ENCODE measurements at places on chromosomes 3 and 15.

- no peak for DNase-seq
These were observed 47.1 kb downstream of the SCAP start for GRCh38 chr3:47428662-47429061.

DNA sequence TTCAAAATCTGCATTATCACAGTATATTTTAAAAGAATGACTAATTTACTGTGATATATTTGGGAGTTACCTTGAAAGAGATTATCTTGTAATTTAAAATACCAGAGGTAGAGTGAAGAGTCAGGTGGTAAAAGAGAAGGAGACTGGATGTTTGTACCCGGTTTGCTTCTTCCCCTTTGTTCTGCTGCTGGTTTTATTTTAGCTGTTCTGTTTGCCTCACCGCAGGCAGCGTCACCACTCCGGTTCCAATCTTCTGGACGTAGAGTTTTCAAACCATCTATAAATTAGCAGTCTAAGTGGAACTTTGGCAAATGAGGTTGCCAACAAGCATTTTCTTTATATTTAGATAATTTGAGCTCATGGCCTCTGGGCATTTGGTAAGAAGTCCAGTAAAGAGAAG is 38.2 kb downstream of the PPARG start:
- DNase-seq = no peak

DNA sequence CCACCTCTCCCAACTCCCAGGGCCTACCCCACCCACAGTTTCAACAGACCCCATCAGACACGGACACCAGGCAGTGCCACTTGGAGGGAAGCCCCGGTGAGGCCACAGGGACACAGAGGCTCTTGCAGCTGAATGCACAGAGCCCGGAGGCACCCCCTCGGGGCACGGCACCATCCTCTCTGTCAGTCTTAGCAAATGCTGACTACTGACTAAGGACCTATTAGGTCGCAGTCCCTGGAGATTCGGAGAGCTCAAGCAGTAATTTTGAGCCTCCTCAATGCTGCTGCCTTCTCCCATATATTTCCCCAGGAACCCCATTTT is 79.9 kb downstream of the VGLL4 start:
- no peak for DNase-seq

DNA sequence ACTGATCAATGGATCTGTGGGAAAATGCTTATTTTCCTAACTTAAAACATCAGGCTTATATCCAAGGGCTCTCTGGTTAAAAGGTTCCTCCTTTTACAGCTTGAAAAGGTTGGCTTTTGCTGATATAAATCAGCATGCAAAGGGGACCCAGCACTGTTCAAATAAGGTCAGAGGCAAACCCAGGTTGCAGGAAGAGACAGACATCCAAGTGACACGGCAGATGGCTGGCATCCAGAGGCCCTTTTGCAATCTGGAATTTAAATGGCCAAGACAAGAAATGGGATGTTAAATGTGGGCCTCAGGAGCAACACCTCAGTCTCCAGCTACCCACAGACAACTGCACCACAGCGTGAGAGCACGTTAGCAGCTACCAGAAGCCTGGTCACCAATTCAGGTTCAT is 6.3 kb downstream of the SH3BP5 start:
- no peak for DNase-seq

- no peak for DNase-seq
These were observed 485.5 kb downstream of the TUSC7 start for GRCh38 chr3:117195034-117195433.

DNA sequence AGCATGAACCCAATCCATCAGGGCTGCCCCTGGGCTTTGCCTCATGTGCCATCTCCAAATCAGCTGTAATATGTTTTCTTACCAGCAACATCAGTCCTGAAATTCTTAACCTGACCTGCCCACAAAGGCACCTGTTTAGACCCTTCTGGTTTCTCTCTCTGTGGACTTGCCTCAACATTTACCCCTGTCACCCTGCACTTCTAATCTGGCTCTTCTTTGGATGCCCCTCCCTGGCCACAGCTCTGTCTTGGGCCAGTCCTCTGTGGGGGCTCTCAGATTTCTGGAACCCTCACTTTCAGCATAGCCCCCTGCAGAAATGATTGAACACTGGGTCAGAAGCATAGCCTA is 168.7 kb upstream of the STAC start:
- DNase-seq = no peak

DNA sequence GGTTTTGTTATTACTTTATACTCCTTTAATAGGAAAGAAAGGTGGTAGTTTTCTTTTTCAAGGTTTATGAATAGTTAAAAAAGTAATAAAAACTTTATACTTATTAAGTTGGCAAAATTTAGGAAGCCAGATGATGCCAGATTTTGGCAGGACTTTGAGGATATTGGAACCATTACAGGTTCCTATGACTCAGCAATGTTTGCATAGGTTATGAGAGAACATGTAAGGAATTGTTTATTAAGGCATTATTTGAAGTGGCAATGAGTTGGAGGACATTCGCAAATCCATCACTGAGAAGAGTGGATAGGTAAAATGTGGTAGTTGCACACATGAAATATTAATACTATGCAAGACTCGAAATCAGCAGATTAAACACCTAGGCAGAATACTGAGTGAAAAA is 29.9 kb downstream of the CDAN1 start:
- DNase-seq = no peak

DNA sequence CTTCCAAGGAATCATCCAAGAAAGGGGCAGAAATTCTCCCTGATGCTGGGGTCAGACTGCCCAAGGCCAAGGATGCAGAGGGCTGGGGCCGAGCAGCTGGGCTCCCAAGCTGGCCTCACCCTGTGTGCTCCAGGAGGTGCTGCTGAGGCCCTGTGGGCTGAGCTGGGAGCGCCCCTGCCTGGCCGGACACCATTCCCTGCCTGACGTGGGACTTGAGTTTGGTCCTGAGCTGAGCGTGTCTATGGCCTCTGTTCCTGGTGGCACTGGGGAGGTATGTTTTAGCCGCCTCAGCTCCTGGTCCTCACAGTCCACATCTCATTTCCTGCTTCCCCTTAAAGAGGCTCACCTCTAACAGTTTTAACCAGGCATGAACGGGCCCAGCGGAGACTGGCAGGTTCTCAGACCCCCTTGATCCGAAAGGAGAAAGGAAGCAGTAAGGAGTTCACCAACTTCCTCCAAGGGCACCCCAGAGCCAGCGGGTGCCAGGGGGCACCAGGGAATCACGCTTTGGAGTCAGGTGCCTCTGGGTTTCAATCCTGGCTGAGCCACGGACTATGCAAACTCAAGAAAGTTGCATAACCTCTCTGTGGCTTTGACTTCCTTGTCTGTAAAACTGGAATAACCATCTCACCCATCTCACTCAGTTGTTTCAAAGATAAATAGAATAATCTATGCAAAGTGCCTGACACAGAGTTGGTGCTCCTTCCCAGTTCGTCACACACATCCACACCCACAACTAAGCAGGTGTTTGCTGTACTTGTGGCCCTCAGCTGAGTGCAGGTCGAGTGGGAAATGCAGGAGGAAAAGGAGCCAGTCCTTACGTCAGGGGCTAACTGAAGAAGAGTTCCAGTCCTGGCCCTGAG is 48.6 kb downstream of the SLC12A8 start:
- no peak for DNase-seq

DNA sequence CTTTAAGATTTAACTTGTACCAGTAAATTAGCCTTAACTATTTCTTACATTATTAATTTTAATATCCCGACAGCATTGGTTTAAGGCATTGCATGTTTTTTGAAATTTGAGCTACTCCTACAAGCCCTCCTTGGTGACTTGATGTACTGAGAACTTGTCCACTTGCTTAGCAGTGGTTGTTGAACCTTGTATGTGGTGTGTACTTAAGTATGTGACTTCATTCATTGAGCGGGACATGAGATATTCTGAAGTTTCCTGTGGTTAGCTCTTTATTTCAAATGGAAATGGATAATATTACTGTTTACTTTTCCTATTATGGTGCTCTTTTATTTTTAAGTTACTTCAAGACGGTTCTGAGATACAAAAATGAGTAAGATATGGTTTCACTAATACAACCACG is 3.6 kb upstream of the COL6A5 start:
- no peak for DNase-seq

DNA sequence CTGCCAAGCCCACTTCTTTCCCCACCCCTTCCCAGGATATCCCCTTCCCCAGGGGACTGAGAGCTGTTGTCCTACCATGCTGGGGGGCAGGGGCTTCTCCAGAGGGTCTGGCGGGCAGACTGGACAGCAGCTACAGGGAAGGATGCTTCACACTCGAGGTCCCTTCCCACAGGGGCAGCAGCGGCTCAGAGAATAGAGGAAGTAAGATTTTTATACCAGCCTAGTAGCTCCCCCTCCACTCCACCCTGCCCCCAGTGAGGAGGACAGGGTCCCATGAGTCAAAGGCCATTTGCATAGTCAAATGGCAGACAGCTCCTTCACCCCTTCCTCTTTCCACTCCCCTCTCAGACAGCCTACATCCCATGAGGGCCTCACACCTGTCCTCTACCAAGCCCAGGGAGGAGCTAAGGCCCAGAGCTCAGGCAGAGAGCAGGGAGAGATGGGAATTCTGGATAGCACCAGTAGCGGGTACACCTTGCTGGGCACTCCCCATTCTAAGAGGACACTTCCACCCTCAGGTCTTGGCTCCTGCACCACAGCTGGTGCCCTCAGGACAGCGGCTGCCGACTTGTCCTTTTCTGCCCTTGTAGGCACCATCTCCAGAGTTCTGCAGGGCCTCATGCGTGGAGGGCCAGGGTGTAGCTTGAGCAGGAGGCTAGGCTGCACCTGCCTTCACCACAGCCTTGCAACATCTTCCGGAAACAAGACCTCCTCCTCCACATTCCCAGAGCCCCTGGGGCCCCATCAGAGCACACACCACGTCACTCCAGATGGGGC is at the start of gene TLR9:
Gene TLR9 (minus strand): TSS at position 194 of the 777 bp plus-strand sequence. CDS start 116 bp downstream, at position 78.
- DNase-seq = no peak

DNA sequence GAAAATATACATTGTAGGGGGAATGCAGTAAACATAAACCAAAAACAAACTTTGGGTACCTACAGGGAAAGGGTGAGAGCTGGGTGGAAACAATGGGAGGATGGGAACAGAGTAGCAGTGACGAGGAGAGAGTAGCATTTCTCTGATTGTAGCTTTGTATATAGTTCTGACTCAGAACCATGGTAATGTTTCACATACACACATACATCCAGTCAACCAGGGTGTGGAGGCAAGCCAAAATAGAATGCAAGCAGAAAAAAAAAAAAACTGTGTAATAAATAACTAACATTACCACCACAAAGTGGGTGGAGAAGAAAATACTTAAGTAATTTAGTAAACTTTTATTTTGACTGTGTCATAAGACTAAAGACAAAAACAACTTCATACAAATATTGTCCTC is 27.2 kb downstream of the BCL2A1 start:
- DNase-seq = no peak

- no peak for DNase-seq
These were observed 3.1 kb upstream of the ABHD6 start for GRCh38 chr3:58234516-58234931.

GRCh38 chr3:38609386-38610111 is 39.9 kb downstream of the SCN5A start:
- DNase-seq = no peak

DNA sequence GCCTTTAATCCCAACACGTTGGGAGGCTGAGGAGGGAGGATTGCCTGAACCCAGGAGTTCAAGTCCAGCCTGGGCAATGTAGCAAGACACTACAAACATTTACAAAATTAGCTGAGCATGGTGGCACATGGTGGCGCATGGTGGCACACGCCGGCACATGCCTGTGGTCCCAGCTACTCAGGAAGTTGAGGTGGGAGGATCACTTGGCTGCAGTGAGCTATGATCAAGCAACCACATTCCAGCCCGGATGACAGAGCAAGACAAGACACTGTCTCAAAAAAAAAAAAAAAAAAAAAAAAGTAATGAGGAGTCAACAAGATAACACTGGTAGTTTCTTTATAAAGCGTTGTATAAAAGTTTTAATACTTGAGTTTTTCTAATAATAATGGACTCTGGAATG is 10.1 kb downstream of the FEZF2 start:
- DNase-seq = no peak

GRCh38 chr3:48222616-48223513 is at the start of gene CAMP:
Gene CAMP (plus strand): TSS chr3:48223495. CDS start chr3:48223512, 17 bp downstream.
- no peak for DNase-seq

GRCh38 chr15:88663141-88663621 is 24.4 kb downstream of the ISG20 start:
- DNase-seq = no peak

GRCh38 chr3:20760981-20761380 is 575.0 kb upstream of the SGO1 start:
- DNase-seq = no peak

- DNase-seq = no peak
These were observed 77.0 kb upstream of the SEC13 start for GRCh38 chr3:10397879-10398278.

GRCh38 chr3:11154036-11154952 is at the start of gene HRH1:
Gene HRH1 (plus strand): TSS chr3:11154493. CDS start chr3:11259038, 104,545 bp downstream.
- no peak for DNase-seq

- DNase-seq = no peak
These were observed 324.0 kb downstream of the DIPK2A start for GRCh38 chr3:144295613-144296012.

DNA sequence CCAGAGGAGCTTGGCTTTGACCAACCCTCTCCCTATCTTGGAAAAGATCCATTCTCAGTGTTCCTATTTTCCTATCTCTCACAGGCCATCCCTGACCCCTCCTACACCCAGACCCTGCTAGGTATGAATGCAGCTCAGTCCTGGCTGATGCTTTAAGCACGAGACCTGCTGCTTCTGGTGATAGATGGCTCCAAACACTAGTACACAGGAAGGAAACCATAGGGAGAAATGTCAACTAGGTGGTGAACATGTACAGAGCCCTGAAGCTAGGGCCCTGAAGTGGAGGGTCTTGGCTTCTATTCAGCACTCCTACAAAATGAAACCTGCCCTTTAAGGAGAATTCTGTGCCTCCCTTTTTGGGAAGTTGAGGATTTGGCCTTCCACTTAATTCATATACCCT is 47.4 kb upstream of the MANF start:
- no peak for DNase-seq

- DNase-seq = no peak
These were observed 323.4 kb downstream of the CHST2 start for GRCh38 chr3:143442814-143443447.

DNA sequence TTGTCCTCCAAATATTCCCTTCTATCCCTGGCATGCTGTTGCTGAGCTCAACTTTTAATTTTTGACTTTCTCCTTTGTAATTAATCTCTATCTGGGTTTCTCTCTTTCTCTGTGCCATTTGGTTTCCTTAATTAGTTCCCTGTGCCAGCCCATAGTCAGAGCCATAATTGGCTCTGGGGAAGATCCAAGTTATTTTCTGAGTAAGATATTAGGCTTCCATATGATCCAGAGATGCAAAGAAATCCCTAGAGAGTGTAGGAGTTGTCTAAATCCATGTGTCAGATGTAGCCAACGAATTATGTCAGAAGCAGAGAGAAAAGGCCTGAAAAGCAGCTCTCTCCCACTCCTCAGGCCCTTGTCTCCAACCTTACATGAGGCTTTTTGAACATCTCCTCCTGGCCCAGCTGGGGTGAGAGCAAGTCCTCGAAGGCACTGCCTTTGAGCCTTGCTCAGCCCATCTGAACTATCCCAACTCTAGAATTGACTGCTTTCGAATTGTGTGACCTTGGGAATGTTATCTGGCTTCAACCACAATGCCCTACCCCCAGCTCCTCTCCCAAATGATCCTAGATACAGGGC is 46.4 kb downstream of the MOBP start:
- no peak for DNase-seq

- no peak for DNase-seq
These were observed 59.4 kb downstream of the DAPK2 start for GRCh38 chr15:63986751-63987341.

All from activated CD8-positive, alpha-beta memory T cell treated with anti-CD3 and anti-CD28 coated beads for 4 hours (primary cell).